NCI-H2107 (cell line): ENCODE measurements at places on chromosomes 1 and 21.
A peak's percentile ranks its signal among the peaks of the same experiment; 100 is the strongest.

- DNase-seq = peak; percentile 51
Measured at GRCh38 chr1:202961220-202961880, 3.2 kb upstream of the ADIPOR1 start.

DNA sequence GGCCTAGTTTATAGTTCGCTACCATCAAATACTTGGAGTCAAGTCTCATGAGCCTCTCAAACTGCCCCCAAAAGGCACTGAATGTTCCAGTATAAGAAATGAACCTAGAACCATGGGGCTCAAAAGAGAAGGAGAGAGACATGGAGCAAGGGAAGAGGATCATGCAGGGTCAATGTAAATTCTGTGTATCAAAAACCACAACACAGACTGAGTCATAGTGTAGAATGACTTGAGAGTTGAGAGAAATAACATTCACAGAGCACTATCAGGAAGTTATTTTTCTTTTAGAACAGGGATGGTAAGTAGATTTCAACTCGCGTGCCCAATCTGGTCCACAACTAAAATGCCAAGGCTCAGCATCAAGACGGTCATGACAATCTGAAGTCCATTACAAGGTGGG is 59.8 kb downstream of the GNG12 start:
- DNase-seq = no peak

- DNase-seq = no peak
Measured at GRCh38 chr1:156500543-156500792, at the start of gene MEF2D. Gene MEF2D, minus strand, starts transcription at chr1:156500775. Its CDS starts 17,483 bp downstream, at chr1:156483292.

- DNase-seq = no peak
Measured at GRCh38 chr1:77168358-77168757, 50.9 kb downstream of the PIGK start.

- no peak for DNase-seq
Measured at GRCh38 chr1:96559181-96559580, 162.4 kb upstream of the PTBP2 start.

DNA sequence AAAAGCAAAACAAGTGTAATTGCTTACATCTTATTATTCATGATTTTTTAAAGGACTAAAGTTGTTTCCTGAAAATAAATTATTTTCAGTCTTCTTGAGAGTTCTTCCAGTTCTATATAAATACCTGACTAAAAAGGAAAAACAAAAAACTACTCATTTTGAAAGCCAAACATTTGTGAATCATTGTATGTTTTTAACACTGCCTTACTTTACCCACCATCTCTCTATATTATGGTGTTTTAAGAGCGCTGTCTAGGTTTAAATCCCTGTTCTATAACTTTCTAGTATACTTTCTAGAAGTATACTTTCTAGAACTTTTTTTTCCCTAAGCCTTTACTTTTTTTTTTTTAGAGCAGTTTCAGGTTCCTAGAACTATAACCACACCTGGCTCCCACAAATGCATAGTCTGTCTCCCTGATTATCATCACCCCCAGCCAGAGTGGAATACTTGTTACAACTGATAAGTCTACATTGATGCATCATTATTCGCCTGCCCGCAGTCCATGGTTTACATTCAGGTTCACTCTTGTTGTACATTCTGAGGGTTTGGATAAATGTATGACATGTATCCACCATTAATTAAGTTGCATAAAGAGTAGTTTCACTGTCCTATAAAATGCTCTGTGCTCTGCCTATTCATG is 9.8 kb downstream of the RSBN1 start:
- DNase-seq = no peak
